Fibroblast of villous mesenchyme (primary cell): ENCODE measurements at places on chromosomes 7 and 10.
A peak's percentile ranks its signal among the peaks of the same experiment; 100 is the strongest.

DNA sequence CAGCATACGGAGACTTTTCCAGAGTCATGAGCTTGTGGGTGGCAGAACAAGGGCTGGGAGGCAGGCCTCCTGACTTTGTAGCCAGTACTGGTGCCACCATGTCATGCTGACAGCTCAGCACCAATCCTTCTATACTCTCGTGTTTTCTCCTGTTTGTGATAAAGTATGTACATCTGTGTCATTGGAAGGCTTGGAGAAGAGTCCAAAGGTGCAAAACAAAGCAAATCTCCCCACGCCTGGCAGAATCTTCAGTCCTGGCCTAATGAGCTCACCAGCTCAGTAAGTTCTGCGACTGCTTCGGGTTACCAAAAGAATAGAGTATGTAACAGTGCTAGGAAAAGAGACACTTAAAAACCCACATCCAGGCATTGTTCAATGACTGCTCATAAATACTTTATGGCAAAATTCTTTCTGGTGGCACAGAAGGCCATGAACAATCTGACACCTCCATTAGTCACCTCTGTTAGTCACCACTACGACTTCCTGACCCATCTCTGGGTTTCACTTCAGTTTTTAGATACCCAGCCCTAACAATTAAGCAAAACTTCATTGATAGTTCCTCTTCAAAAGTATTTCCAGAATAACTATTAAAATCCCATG, 24.5 kb downstream of the STEAP1 start:
- DNase-seq, result peak; percentile 25

- peak; percentile 33 for DNase-seq
Observed at GRCh38 chr7:1193593-1194424, 33.8 kb upstream of the ZFAND2A start.

DNA sequence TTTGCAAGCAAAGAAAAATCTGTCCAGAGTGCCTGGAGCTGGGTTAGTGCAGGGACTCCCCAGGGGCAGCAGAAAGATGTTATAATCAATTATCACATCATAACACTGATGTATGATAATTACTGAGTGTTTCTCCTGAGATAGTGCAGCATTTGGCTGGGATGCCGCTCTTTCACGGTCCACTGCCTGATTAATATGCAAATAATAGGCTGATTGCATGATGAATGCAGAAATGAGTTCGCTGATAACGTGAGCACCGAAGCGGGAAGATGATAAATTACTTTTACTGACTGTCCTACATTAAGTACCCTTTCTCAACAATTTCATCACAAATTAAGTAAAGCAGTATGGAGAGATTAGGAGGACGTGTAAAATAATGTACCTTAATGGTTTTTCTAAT, 71.4 kb upstream of the SH2B2 start:
- DNase-seq, result no peak

- DNase-seq, result no peak
Observed at GRCh38 chr10:133173860-133174640, 14.0 kb downstream of the KNDC1 start.

DNA sequence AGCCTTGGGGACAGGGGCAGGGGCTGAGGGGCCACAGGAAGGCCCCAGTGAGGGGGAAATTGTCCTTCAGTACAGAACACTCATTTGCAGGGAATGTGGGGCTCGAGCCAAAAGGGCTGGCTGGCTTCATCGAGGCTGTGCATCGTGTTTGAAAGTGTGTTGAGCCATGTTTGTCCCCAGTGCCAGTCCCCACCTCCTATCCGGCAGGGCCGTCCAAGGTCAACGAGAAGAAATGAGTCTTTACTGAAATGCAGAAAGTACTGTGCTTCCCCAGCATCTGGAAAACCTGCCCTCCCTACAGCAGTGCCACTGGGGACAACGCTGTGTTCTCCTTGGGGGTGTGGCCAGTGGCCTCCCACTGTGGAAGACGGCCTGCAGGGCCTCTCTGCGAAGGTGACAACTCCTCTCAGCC, 214.1 kb downstream of the KLF6 start:
- no peak for DNase-seq
